ENCODE measurements at places on chromosomes 13 and 19.

GRCh38 chr13:48155848-48156247 is 60.9 kb upstream of the MED4 start:
- no peak for DNase-seq

DNA sequence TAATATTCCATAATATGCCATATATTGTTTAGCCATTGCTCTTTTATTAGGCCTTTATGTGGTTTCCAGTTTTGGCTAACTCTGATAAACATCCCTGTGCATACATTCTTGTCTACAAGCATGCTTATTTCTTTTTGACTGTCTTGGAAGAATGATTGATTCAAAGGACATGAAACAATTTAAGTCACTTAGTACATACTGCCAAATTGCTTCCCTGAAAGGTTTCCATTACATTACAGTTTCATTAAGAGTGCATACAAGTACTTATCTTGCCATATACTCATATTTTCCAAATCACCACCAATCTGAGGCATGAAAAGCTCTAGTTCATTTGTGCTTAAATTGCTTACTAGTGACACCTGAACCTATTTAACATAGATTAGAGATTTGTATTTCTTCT is 113.9 kb downstream of the OXGR1 start:
- DNase-seq = no peak

GRCh38 chr13:30371649-30372265 is 50.5 kb upstream of the UBE2L5 start:
- no peak for DNase-seq

DNA sequence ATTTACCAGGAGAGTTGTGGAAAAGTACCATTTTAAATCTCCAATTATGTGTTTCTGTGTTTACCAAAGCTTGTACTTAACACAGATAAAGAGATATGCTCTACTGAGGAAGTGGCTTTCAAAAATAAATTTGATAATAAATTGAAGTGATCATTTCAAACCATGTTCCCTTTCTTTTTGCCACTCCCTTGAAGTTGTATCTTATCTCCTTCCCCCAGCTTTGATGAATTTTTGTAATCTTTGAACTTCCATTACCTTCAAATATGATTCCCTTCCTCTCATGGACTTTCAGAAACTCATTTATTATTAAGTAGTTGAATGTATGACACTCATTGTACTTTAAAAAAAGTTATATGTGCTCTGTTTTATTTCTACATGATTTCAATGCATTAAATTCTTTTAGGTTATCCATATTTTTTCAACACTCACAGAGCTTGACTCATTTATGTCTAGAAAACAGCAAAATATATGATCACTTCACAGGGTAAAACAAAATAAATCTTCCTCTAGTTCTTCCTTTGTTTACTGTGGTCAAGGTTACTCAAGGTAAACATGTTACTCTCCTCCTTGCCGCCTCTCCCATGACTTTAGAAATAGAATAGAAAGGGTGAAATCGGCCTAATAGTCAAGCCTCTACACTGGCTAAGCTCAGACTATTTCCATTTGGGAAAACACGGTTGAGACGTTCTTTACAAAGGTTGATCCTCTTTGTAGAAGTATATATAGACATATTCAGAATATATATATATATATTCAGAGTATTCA is 251.2 kb upstream of the SPRY2 start:
- DNase-seq = no peak

- DNase-seq = no peak
Measured at GRCh38 chr19:2275588-2276428, 6.2 kb downstream of the PEAK3 start.
